Occipital lobe (tissue), 3 donors: ENCODE measurements at places on chromosomes 7 and 10. TPM values are rescaled to one million over a fixed set of nuclear protein-coding genes. Genes with fewer than 3 reads are reported as not detected.

The COL28A1 gene
- total RNA-seq: 0.62 TPM

The C10orf53 gene
- total RNA-seq: not detected

The ENKUR gene
- 5.0 TPM for total RNA-seq

- DNase-seq: no peak
These were observed 8.7 kb upstream of the HOXA2 start for GRCh38 chr7:27111042-27111750.

DNA sequence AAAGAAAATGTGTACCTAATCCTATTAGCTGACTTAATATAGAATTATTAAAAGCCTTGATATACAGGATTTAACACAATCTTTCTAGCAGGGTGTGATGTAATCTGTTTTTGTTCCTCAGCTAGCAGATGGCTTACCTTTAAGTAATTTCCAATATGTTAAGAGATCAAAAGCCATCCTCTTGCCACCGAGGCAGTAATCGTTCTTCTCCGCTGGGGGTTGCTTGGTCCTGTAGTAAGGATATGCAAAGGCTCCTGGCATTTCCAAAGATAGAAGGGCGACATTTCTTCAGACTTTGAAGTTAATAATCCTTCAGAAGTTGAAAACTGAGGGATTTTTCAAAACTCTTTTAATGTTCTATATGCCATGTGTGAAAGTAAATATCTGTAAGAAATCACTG is 156.4 kb downstream of the FZD1 start:
- DNase-seq: no peak

GRCh38 chr10:131000743-131001142 is 310.8 kb downstream of the TCERG1L start:
- no peak for DNase-seq

DNA sequence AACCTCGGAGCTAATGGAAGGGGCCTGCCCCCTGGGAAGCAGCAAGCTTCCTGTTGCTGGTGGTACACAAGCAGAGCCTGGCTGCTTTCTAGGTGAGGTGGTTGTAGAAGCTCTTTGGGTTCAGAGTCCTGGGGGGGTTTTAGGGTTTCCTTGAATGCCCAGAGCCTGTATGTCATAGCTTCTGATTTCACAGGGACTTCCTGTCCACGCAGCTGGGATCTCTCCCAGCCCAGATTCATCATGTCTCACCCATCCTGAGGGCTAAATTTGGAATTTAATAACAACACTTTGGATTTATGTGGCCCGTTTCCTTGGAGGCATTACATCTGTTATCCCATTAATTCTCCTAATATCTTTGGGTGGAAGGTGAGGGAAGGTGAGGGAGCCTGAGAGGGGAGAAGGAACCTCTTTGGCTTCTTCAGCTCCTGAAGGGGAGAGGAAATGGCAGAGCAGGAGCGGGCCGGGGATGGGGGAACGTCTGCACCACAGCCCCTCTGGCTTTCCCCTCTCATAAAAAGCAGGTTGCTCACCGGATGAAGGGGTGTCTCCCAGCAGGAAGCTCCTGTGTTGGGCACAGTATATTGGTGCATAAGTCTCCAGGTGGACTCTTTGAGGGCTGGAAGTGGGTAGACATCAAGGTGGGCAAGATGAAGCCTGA is 19.7 kb downstream of the RPS24 start:
- no peak for DNase-seq
